Activated gamma-delta T cell treated with Interleukin-2 at 50 U/mL for 16 hours (primary cell): ENCODE measurements at places on chromosomes 12 and 14.
A peak's percentile ranks its signal among the peaks of the same experiment; 100 is the strongest.

- DNase-seq: no peak
Observed at GRCh38 chr12:70838127-70838526, 82.4 kb downstream of the PTPRR start.

DNA sequence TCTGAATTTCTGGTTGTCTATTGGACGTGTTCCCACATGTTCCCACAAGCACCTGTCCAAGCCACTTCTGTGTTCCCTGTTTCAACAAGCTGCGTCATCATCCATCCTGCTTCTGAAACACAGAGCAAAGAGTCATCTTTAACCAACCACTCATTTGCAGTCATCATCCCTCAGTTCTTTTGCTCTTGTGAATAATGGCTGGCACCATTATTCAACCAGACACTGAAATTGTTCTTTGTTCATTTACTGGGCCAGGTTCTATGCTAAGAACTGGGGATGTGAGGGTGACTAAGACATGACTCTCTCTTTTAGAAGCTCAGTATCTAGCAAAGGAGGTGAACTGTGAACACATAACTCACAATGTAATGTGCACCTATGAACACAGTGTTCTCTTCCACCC lies 40.7 kb upstream of the ANO4 start:
- no peak for DNase-seq

DNA sequence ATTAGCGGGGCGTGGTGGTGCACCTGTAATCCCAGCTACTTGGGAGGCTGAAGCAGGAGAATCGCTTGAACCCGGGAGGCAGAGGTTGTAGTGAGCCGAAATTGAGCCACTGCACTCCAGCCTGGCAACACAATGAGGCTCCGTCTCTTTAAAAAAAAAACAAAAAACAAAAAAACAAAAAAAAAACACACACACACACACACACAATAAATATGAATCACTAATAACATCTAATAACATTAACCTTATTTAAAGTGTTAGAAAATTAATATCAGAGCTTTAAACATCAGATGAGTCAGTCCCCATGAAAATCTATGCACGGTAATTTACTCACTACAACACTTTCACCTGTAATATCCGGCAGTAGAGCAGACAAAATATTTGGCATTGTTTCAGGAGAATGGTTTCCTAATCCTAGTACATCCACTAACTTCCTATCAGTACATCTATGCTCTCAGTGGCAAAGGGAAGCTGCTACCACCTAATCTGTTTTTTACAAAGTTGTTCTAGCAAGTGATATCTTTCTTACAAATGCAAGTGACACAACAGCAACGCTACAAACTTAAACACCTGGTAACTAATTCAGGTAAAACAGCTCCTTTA lies 36.2 kb downstream of the MED13L start:
- DNase-seq: no peak

GRCh38 chr14:81352413-81352812 lies 47.7 kb downstream of the STON2 start:
- no peak for DNase-seq

DNA sequence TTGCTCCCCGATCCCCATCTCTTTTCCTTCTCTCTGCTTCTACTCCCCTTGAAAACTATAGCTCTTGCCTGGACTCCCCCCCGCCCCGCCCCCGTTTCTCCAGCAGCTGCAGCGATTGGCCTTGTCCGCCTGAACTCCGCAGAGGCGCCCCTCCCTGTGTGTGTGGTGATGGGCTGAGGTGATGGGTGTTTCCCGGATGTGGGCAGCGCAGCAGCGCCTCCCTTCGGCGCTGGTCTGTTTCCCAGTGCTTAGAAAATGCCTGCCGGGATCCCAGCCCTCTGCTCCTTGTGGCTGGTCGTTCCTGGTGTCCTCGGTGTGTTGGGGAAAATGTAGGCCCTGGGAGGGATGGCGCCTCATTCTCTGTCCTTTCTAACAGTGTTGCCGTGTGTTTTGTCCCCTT lies 43.3 kb downstream of the GALNT8 start:
- DNase-seq: no peak

- no peak for DNase-seq
Observed at GRCh38 chr12:81815611-81816010, 56.5 kb upstream of the PPFIA2 start.

DNA sequence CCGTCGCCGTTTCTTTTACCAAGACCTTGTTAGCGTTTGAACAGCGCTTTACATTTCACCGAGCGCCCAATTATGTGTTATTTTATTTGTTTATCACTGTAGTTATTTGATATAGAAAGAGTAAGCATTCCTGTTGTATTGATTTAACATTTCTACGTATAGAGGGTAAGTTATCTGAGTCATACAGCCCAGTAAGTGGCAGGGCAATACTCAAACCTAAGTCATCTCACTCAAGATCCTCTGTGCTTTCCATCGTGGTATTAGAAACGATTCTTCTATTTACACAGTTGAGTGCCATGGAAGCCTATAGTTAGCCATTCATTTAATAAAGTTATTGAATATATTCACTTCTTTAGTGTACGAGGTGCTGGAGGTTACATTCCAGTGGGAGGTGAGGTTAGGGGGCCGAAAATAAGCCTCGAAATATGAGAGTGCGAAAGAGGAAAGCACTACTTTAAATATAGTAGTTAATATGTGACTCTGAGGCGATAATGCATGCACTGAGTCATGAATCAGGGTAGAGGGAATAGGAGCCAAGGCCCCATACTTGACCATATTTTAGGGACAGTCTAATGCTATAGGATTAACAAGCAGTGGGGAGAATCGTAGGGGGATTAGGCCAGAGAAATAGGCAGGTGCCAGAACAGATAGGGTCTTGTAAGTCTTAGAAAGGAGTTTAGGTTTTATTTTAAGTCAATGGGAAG lies 629 bp downstream of the RAD51AP1 start:
- DNase-seq: no peak

GRCh38 chr14:102891111-102891510 lies 31.4 kb upstream of the AMN start:
- DNase-seq: no peak

GRCh38 chr12:130804216-130804615 lies 34.8 kb downstream of the STX2 start:
- no peak for DNase-seq

DNA sequence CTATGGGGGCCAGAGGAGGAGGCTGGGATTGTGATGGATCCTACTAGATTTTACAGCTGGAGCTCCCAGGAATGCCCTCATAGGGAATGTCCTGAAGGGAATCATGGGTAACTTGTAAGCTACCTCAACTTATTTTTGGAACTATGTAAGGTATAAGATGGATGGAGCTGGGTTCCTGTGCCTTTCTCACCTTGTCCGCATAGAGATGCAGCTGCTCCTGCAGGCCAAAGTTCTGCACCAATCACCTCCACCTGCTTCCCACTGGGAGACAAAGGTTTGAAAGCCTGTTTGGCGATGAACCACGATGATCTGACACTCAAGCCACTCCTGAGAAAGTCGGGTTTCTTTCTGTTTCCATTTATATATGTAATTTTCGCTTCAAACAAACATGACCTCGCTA lies 648 bp upstream of the AKAP5 start:
- DNase-seq: no peak

DNA sequence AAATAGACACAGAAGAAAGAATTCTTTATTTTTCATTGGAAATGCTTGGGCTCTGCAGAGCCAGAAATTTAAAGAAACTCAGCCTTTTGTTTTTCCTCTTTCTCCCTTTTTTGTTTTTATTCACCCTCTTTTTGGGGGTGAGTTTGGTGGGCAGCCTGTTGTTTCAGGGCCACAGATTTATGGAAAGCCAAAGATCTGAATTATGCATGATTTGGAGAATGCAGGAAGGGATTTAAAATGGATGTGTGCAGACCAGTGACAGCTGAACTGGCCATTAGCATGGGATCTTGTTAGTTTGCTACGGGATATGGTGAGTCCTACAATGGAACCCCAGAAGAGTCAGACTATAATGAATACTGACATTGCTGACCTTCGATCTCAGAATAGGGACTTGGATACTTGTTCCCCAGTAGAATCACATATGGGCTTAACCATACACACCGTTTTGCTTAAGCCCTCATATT lies 7.7 kb upstream of the ATXN2 start:
- no peak for DNase-seq

- peak; percentile 55 for DNase-seq
Observed at GRCh38 chr14:90382491-90383125, 14.2 kb upstream of the CALM1 start.

- no peak for DNase-seq
Observed at GRCh38 chr12:132176920-132177551, 32.8 kb downstream of the NOC4L start.

- DNase-seq: peak; percentile 84
Observed at GRCh38 chr12:49741882-49742620, 694 bp downstream of the TMBIM6 start.

DNA sequence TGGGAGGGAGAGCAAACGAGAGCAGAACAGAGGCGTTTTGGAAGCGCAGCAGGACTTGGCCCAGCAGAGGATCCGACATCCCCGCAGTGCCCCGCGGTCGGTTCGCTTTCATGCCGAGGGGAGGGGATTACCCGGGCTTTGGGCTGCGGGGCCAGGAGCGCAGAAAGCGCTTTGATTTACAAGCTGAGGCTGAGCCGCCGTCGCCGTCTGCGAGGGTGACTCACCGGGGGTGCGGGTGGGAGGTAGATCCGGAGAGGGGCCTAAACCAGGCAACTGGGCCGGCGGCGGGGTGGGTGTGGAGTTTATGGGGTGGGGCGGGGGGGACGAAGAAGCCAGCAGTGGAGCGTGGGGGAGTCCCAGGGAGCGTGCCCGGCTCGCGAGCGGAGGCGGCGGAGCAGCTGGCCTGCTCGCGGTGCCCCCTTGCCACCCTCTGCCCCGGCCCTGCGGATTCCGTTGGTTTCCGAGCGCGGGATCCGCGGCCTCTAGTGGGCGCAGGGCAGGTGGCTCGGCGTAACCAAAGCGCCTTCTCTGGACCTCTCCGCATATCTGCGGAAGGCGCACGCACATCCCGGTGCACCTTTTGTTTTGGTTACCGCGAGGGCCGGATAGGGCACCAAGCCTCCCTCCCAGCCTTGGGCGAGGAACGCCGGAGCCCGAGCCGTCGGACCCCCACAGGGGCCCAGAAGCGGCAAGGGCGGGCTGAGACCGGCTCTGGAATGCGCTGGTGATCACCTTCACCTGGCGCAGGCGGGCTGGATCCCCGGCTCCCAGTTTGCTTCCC lies 2.6 kb downstream of the SIX4 start:
- peak; percentile 48 for DNase-seq

DNA sequence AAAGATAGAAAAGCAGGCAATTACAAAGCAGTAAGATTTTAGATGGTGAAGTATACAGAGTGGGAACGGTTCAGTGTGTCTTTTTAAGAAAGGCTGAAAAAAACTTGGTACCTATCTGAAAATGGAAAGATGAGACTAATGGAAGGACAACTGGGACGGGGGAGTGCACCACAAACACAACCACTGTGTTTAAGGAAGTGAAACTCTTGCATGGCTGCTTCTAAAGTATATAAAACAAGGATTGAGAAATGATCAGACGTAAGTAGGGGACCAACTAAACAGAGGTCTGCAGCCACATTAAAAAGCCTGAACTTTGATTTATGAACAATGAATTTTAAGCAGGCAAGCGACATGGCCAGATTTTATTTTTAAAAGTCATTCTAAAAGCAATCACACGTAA lies 328.6 kb downstream of the MDGA2 start:
- DNase-seq: no peak

DNA sequence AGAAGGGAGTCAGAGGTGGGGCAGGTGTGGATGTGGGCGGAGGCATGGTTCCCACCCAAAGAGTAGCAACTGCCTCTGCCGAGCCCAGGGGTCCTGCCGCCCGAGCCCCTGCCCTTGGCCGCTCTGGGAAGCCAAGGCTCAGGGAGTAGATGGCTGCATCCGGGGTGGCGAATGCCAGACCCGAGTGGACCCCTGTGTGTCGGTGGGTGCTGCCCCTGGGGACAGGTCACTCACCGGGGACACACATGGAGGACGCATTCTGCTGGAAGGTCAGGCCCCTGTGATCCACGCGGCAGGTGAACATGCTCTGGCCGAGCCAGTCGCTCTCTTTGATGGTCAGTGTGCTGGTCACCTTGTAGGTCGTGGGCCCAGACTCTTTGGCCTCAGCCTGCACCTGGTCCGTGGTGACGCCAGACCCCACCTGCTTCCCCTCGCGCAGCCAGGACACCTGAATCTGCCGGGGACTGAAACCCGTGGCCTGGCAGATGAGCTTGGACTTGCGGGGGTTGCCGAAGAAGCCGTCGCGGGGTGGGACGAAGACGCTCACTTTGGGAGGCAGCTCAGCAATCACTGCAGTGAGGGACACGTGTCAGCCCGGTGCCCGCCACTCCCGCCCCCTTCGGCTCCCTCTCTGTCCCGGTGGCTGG lies 329.0 kb downstream of the TMEM121 start:
- DNase-seq: no peak

DNA sequence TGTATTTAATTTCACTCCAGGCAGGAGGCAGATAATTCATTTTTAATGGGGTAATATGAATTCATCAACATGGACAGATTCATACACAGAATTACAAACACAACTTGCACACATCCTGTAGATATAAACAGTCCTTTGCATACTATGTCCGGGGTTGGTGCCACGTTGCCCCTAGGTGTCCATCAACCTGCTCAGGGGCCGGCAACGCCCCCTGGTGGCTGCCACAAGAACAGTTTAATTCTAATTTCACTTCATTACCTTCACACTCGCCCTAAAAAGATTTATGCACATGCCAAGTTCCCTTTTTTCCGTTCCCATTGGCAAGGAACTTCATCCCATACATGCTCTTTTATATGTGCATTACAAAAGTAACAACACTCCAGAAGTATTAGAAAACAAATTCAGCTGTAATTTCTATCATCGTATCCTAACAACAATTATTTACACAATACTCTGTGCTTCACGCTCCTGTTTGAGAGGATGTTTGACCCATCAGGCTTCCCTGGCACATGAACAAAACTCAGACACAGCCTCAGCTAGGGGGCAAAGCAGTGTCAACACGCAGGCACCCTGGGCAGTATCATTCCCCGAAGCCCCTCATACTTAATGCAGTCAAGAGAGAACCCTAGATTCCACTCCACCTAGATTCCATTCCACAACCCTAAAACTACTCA lies 15.5 kb downstream of the MANSC1 start:
- peak; percentile 67 for DNase-seq

- DNase-seq: no peak
Observed at GRCh38 chr12:105823810-105824209, 314.9 kb downstream of the NUAK1 start.

GRCh38 chr14:33449268-33449667 lies 501.6 kb downstream of the EGLN3 start:
- DNase-seq: no peak

DNA sequence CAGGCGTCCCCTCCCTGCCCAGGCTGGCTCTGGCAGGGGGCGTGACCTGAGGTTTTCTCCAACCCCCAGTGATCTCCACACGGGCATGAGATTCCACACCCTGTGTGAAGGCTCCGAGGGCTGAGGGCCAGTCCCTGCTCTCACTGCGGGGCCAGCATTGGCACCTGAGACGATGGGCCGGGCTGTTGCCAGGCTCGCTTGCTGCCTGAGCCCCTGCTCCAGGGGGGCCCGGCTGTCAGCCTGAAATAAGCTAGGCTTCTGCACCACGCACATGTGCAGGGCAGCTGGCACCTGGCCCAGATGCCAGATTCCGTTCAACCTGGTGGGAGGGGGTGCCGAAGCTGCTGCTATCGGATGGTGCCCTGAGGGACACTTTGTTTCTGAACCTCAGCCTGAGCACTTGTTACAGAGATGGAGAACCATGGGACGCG lies 196.5 kb upstream of the PRMT8 start:
- no peak for DNase-seq
